MCF 10A (cell line): ENCODE measurements at places on chromosomes 6 and 20. TPM values are rescaled to one million over a fixed set of nuclear protein-coding genes. Genes with fewer than 3 reads are reported as not detected.

DNA sequence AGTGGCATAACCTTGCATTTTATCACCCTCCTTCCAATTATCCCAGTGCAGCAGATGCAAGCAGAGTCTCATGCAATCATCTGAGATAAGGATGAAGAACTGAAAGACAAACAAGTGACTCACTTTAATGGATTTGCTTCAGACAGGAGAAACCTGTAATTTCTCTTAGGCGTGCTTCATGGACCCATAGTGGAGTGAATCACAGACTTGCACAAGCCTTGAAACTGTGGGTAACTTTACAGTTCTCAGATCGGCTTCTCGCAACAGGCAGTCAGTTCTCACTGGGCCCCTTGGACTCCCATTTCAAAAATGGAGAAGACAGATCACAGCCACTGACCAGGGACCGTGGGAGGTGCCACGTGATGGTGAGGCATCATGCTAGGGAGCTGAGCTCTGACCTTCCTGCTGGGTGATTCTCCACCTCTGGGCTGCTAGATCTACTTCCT is at the start of gene ADGRF4:
TSS of gene ADGRF4 (plus strand) at position 239 of the 446 bp plus-strand sequence. CDS start 8,666 bp downstream, outside the sequence.
- H3K36me3 ChIP-seq = no peaks in the 10 kb centered on the region
- peak within 1 kb of the TSS; percentile 95 for H3K27ac ChIP-seq
- peak within 1 kb of the TSS; percentile 65 for H3K4me3 ChIP-seq
- peaks cover 36% of the 10 kb centered on the region for H3K4me1 ChIP-seq

Gene TREM1
- 9.9 and 15.8 TPM in 2 replicates for total RNA-seq

Gene ENPP1
- 1.4 and 2.8 TPM in 2 replicates for total RNA-seq

Gene NNAT
- total RNA-seq = not detected in 2 replicates

- H3K36me3 ChIP-seq = peaks cover 6% of the 10 kb centered on the region
- H3K4me3 ChIP-seq = no peak overlapping the region
- DNase-seq = no peak
- H3K27ac ChIP-seq = no peak overlapping the region
Measured at GRCh38 chr20:39960522-39961428, 728.3 kb downstream of the MAFB start.
